ENCODE measurements at places on chromosomes 16 and 17. TPM values are rescaled to one million over a fixed set of nuclear protein-coding genes. Genes with fewer than 3 reads are reported as not detected.

Gene FBXO39
- total RNA-seq: not detected

Gene MCRIP2
- total RNA-seq: 33.4 TPM

Gene EFCAB5
- 0.89 TPM for total RNA-seq

Gene ERN1
- total RNA-seq: 45.1 TPM

GRCh38 chr16:80586476-80586875 is 45.7 kb downstream of the DYNLRB2 start:
- peaks cover 4% of the 10 kb centered on the region for H3K4me1 ChIP-seq
- no peaks in the 10 kb centered on the region for H3K27me3 ChIP-seq
- H3K36me3 ChIP-seq: no peaks in the 10 kb centered on the region
- no peak for DNase-seq
- no peak overlapping the region for H3K4me3 ChIP-seq
- no peak overlapping the region for H3K27ac ChIP-seq

DNA sequence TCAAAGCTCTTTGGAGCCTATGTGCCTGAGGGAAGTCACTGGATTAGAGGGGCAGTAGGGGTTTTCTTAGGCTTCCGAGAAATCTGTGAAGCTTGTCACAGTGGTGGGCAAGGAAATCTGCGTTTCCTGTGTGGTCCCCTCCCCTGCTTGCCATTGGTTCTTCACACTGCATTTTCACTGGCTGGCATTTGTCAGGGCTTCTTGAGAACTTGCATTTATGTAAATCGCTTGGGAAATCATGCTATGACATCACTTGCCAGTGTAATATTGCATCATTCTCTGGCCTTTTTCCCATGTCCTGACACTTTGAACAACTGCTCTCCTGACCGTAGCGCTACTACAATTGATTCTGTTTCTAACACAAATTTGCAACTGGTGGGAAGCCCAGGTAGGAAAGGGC is 1.8 kb downstream of the CACNG3 start:
- no peak for DNase-seq
- peaks cover 25% of the 10 kb centered on the region for H3K27me3 ChIP-seq
- no peaks in the 10 kb centered on the region for H3K36me3 ChIP-seq
- no peak overlapping the region for H3K4me3 ChIP-seq
- H3K4me1 ChIP-seq: no peaks in the 10 kb centered on the region
- no peak overlapping the region for H3K27ac ChIP-seq

DNA sequence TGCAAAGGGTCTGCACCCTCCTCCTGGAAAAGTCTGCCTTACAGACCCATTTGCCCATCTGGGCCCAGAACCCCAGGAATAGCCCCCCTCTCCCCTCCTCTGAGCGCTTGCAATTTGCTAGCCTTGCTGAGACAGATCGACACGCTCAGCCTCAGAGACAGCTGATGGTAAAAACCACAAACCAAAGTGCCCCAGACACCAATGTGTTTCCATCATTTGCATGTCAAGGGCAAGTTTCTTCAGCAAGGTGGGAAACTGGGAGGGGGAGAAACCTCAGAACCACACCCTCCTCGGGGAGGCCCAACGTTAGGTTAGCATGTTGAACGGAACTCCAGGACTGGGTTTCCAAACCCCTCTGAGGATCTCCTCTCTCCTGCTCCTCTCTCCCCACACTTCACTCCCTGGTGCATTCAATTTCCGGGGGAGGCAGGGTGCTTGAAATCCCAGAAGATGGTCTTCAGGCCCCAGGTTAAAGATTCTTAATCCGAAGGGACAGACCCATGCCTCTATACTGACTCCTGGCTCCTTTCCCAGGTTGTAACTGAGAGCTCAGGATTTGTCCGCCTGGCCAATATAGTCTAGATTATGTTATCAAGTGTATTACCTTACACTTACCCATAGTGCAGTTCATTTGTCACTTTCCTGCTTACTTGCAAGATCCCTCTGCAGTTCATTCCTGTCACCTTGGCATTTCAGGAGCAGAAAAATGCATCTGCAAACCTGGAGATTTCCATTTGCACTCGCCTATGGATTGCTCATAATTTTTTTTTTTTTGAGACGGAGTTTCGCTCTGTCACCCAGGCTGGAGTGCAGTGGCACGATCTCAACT is 1.3 kb upstream of the CUEDC1 start:
- peaks cover 48% of the 10 kb centered on the region for H3K4me1 ChIP-seq
- no peak overlapping the region for H3K27ac ChIP-seq
- no peaks in the 10 kb centered on the region for H3K27me3 ChIP-seq
- DNase-seq: peak; percentile 71
- H3K36me3 ChIP-seq: no peaks in the 10 kb centered on the region
- no peak overlapping the region for H3K4me3 ChIP-seq

- DNase-seq: no peak
- peaks cover 5% of the 10 kb centered on the region for H3K27me3 ChIP-seq
- H3K36me3 ChIP-seq: no peaks in the 10 kb centered on the region
- no peaks in the 10 kb centered on the region for H3K4me1 ChIP-seq
- no peak overlapping the region for H3K27ac ChIP-seq
Measured at GRCh38 chr16:29012913-29013553, 28.2 kb downstream of the LAT start.

GRCh38 chr17:63096426-63096825 is 130.4 kb downstream of the TANC2 start:
- no peaks in the 10 kb centered on the region for H3K4me1 ChIP-seq
- H3K36me3 ChIP-seq: no peaks in the 10 kb centered on the region
- DNase-seq: no peak
- no peak overlapping the region for H3K4me3 ChIP-seq

DNA sequence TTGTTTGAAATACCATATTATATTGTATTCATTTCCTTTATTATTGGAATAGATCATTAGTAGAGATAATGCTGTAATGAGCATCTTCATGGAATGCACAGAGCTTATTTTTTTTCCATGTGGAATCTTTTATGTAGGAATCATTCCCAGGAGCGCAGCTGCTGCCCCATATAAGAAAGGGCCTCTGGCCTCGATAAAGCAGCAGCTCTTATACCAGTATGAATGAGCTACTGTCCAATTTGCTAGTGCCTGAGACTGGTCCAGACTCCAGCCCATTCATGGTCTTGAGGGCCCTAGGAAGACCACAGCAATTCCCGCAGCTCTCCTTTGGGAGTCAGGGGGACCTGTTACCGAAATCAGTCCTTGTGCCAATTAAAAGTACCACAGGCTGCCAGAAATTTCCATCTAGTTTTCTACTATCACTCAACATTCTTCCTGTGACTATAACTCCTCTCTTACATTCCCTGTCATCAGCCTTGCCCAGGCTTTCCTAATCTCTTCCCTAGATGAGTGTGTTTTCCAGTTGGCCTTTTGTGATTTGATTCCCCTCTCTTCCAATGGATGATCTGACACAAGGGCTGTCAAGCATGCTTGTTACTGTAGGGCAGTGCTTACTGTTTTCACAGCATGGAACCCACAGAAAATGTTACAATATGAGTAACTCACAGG is 1.9 kb downstream of the ZNF843 start:
- no peaks in the 10 kb centered on the region for H3K36me3 ChIP-seq
- H3K4me1 ChIP-seq: no peaks in the 10 kb centered on the region
- DNase-seq: no peak
- no peaks in the 10 kb centered on the region for H3K27me3 ChIP-seq

GRCh38 chr17:7222093-7222971 is 2.6 kb downstream of the ACADVL start:
- H3K27me3 ChIP-seq: no peaks in the 10 kb centered on the region
- H3K4me1 ChIP-seq: peaks cover 42% of the 10 kb centered on the region
- no peak overlapping the region for H3K4me3 ChIP-seq
- H3K27ac ChIP-seq: no peak overlapping the region
- peaks cover 52% of the 10 kb centered on the region for H3K36me3 ChIP-seq

DNA sequence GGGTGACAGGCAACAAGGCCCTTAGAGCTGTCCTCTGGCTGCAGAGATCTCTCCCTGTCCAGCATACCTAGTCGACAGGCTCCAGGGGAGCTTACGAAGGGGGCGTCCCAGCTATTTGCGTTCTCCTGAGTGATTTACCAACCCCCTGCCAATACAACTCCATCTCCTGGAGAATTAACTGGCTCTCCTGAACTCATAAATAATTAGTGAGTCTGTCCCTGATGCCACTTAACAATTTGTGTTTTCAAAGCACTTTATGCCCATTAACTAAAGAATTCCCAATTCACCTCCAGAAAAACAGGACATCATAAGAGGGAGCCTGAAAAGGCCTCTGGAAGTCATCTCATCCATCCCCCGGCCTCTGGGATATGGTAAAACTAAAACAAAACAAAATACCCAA is 26.7 kb downstream of the SDK2 start:
- no peaks in the 10 kb centered on the region for H3K27me3 ChIP-seq
- H3K4me3 ChIP-seq: no peak overlapping the region
- H3K36me3 ChIP-seq: no peaks in the 10 kb centered on the region
- H3K27ac ChIP-seq: no peak overlapping the region
- DNase-seq: no peak
- H3K4me1 ChIP-seq: no peaks in the 10 kb centered on the region

GRCh38 chr17:77735081-77735565 is 223.4 kb upstream of the TNRC6C start:
- no peaks in the 10 kb centered on the region for H3K4me1 ChIP-seq
- no peaks in the 10 kb centered on the region for H3K36me3 ChIP-seq
- H3K4me3 ChIP-seq: no peak overlapping the region
- DNase-seq: no peak
- H3K27me3 ChIP-seq: peaks cover 10% of the 10 kb centered on the region

GRCh38 chr17:39793301-39793872 is 55.6 kb downstream of the GRB7 start:
- H3K4me3 ChIP-seq: no peak overlapping the region
- peaks cover 8% of the 10 kb centered on the region for H3K36me3 ChIP-seq
- DNase-seq: no peak

GRCh38 chr17:77247048-77247541 is 106.3 kb downstream of the SEC14L1 start:
- peaks cover 10% of the 10 kb centered on the region for H3K27me3 ChIP-seq
- peak; percentile 97 for DNase-seq
- peaks cover 13% of the 10 kb centered on the region for H3K4me1 ChIP-seq
- peak overlapping the region; percentile 42 for H3K4me3 ChIP-seq

DNA sequence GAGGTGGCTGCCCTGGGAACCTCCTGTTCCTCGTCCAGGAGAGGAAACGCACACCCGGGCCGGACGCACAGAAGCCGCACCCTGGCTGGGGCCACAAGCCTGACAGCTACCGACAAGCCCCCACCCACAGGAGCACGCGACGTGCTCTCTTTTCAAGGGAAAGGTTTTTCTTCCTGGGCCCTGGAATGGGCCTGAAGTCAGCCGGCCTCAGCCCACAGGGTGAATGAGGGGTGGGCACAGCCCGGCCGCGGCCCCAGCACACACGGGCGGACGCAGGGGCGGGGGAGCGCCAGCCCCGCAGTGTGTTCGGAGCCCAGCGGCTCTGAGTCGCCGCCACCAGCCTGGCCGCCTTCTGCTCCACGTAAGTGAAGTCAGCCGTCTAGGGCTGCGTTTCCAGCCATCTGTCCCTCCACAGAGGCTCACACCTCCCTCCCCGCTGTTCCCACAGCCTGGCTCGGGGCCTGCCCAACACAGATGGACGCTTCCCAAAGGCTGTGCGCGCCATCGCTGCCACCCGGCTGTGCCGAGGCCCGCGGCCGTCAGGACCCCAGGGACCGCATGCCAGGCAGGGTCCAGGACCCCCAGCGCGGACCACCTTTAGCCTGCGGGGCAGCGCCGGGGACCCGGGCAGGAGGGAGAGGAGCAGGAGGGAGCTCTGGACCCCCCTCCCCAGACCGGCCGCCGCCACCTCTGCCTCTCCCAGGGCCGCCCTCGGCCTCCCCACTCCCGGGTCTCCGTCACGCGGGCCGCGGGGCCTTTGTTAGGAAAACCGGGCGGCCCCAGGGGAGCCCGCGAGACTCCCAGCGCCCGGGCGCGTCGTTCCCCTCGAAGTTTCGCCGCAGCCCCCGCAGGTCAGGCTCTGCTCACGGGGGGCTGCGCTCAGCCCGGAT is 36.8 kb downstream of the CBFA2T3 start:
- peak overlapping the region; percentile 75 for H3K4me3 ChIP-seq
- H3K36me3 ChIP-seq: no peaks in the 10 kb centered on the region
- no peaks in the 10 kb centered on the region for H3K27me3 ChIP-seq
- DNase-seq: peak; percentile 91

GRCh38 chr16:27301236-27301861 is 12.4 kb upstream of the IL4R start:
- H3K4me3 ChIP-seq: no peak overlapping the region
- peaks cover 6% of the 10 kb centered on the region for H3K4me1 ChIP-seq
- H3K27ac ChIP-seq: no peak overlapping the region
- no peaks in the 10 kb centered on the region for H3K27me3 ChIP-seq
- no peaks in the 10 kb centered on the region for H3K36me3 ChIP-seq

GRCh38 chr17:48791128-48792032 is 25.6 kb downstream of the TTLL6 start:
- no peak overlapping the region for H3K27ac ChIP-seq
- no peaks in the 10 kb centered on the region for H3K36me3 ChIP-seq
- no peak for DNase-seq
- H3K4me3 ChIP-seq: no peak overlapping the region

DNA sequence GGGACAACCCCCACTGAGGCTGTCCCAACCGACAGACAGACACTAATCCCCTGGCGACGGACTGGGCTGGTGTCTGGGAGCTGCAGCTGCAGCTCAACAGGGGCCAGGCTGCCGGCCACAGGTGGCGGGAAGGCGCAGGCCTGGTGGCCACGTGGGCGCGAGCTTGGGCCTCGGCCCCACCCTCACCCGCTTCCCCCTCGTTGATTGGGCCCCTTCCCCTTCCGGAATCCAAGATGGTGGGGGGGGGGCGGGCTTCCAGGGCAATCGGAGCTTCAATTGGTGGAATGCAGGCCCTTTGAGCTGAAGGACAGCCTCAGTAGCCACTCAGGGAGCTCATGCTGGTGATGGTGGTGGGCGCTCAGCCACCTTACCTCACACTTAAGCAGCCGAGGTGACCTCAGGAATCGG is 8.7 kb upstream of the TBX4 start:
- no peaks in the 10 kb centered on the region for H3K36me3 ChIP-seq
- H3K27me3 ChIP-seq: peaks cover 83% of the 10 kb centered on the region
- no peak overlapping the region for H3K27ac ChIP-seq
- no peak for DNase-seq

GRCh38 chr16:48533931-48534330 is 76.0 kb downstream of the N4BP1 start:
- H3K4me3 ChIP-seq: no peak overlapping the region
- no peak overlapping the region for H3K27ac ChIP-seq
- no peak for DNase-seq
- peaks cover 42% of the 10 kb centered on the region for H3K4me1 ChIP-seq

GRCh38 chr17:76405967-76406647 is 21.7 kb downstream of the SPHK1 start:
- H3K4me3 ChIP-seq: no peak overlapping the region
- peaks cover 24% of the 10 kb centered on the region for H3K36me3 ChIP-seq

DNA sequence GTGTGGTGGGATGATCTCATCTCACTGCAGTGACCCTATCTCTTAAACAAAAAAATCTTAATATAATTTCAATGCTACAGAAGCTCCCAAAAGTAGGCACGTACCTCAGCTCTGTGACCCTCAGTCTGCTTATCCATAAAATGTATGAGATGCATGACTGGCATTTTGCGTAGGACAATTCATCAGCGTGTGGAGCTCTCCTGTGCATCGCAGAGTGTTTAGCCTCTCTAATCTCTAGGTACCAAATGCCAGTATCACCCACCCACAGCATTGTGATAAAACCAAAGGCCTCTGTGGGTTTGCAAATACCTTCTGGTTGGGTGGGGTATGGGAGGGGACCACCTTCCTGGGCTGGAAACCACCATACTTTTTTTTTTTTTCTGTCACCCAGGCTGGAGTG is 19.0 kb upstream of the TUBG2 start:
- DNase-seq: no peak
- H3K4me3 ChIP-seq: no peak overlapping the region
- H3K36me3 ChIP-seq: no peaks in the 10 kb centered on the region
- no peak overlapping the region for H3K27ac ChIP-seq

Measured in spleen (tissue), 13 donors.